ENCODE measurements at places on chromosomes 5 and 9. TPM values are rescaled to one million over a fixed set of nuclear protein-coding genes. Genes with fewer than 3 reads are reported as not detected.

DNA sequence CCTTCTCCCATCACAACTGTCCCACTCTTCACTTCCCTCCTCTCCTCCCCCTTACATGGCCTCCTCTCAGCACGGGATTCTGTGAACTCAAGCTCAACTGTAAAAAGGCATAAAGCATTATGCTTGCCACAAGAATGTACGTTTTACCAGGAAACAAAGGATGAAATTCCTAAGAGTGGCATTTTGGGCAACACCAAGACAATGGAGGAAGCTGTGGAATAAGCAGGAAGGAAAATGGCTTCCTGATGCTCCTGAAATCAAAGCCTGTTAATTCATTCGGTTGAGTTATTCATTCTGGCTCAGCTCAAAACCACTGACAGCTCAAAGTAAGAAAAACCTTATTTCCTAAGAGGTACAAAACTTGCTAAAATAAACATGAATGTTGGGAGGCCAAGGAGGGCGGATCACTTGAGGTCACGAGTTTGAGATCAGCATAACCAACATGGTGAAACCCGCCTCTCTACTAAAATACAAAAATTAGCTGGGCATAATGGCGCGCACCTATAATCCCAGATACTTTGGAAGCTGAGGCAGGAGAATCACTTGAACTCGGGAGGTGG lies 40.8 kb upstream of the DMRT1 start:
- no peak for DNase-seq

GRCh38 chr5:131635684-131636572 lies 899 bp upstream of the RAPGEF6 start:
- DNase-seq, result no peak

DNA sequence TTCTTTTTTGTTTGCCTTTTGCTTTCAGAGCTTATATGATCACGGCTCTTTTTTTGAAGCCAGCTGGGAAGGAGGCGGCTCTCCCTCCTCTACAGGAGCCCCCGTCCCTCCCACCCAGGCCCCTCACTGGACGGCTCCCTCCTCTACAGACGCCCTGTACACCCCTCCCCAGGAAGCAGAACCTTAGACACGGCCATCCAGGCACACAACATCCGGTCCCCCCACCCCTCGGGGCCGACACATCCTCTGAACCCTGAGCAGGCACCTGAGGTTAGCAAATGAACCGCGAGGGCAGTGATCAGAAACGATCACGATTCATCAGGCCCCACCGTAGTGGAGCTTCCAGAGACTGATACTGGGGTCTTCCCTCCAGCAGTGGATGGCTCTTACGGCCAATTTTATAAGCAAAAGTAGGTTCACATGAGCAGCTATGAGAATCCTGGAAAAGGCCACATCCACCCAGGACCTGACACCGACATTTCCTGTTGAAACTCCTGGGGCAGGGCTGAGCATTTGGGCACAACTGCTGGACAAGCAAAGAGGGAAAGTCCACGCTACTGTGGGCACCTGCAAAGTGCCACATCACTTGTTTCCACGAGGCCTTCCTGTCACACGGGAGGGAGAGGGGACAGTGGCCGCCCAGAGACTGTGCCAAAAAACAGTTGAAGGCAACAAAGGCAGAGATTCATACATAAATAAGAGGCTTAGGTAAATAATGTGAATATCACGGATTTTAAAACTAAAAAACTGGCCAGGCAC lies 78.9 kb downstream of the SEMA4D start:
- DNase-seq, result no peak

DNA sequence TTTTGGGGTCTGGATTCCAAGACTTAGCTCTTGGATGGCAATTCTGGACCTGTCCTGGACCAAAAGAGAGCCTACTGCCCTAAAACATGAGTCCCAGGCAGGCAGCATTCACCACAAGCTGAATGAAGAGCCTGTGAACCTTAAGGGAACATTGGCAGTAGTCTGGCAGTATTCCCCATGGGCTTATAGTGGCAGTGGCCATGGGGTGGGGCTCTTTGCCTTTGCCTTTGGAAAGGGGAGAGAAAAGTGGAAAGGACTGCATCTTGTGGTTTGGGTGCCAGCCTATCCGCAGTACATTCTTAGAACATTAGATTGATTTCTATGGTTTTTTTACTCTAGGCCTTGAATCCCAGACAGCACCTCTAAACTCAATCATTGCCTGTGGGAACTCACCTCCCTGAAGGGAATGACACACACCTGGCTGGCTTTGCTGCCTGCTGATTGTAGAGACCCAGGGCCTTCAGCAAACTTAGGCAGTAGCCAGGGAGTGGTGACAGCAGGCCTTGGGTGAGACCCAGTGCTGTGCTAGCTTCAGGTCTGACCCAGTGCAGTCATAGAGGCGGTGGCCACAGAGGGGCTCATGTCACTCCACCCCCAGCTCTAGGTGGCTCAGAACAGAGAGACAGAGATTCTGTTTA lies 216.3 kb downstream of the CETN3 start:
- no peak for DNase-seq

The CFAP157 gene
- total RNA-seq, result not detected

GRCh38 chr5:87361031-87361445 lies 51.7 kb downstream of the CCNH start:
- no peak for DNase-seq

- DNase-seq, result no peak
Observed at GRCh38 chr9:14412775-14413174, 98.8 kb upstream of the NFIB start.

The FAM163B gene
- total RNA-seq, result not detected

- no peak for DNase-seq
Observed at GRCh38 chr9:136484153-136485048, 1.6 kb upstream of the SEC16A start.

The PCDHGA5 gene
- 4.3 TPM for total RNA-seq

GRCh38 chr9:105355781-105356180 lies 92.1 kb upstream of the FSD1L start:
- no peak for DNase-seq

DNA sequence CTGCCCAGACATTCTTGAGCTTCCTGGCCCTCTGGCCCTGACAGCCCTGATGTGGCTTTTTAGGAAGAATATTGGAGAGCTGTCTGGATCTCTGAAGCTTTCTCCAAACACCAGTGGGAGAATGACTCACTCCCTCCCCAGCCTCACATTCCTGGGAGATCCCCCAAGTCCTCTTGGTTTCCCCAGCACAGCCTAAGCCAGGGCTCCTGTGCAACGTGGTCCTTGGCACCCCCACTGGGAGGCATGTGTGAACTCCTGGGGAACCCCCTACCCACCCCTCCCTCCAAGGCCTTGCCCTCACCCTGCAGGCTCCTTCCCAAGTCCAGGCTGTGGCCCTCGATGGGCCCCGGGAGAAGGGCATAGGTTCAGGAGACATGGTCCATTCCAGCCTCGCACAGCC lies 12.7 kb downstream of the GLIPR2 start:
- DNase-seq, result no peak

DNA sequence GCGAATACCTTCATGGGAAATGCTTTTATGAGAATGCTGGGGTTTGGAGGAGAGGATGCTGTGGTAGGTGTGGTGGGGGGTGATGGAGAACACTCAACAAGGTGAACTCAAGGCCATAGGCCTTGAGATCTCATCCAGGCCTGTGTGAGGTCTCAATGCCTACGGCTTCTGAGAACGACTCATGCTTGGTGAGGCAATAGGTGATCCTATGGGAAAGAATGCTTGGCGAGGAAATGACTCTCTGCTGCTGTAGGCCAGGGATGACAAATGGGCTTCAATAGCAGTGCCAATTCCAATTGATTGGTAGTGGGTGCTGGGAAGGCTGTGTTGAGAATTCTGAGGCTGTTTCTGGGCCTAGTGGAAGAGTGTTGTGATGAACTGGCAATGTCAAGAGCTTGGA lies 280.2 kb upstream of the CLINT1 start:
- no peak for DNase-seq

DNA sequence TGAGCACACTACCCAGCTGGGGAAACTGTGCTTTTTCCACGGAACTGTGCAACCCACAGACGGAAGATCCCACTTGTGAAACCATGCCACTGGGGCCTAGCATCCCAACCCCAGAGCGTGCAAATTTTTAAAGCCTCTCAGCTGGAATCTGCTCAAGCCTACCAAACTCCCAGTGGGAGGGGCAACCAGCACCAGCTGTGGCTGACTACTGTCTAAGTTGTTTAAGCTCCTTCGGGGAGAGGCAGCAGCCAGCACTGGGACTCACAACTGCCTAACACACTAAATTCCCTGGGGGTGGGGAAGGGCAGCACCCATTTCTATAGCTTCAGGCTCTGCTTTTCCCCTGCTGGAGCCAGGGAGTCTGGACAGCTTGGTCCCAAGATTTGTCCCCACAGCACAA lies 287.6 kb upstream of the MSX2 start:
- peak; percentile 64 for DNase-seq

DNA sequence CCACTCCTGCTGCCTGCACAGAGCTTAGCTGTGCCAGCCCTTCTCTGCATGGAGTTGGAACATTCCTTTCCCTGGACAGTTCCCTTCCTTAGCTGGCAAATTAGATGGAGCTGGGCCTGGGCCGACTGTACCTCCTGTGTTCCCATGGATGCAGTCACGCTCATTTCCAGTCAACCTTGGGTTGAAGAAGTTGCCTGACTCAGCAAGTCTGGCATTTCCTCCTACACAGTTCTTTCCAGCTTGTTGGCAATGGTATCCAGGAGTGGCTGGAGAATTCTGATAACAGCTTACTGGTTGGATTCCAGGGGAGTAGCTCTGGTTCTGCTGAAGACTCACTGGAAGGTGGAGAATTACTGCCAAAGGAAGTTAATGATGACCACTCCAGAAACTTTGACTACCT lies 9.2 kb upstream of the TAF1L start:
- DNase-seq, result no peak

The IFNB1 gene
- total RNA-seq, result not detected

The NR2F1 gene
- 40.2 TPM for total RNA-seq

DNA sequence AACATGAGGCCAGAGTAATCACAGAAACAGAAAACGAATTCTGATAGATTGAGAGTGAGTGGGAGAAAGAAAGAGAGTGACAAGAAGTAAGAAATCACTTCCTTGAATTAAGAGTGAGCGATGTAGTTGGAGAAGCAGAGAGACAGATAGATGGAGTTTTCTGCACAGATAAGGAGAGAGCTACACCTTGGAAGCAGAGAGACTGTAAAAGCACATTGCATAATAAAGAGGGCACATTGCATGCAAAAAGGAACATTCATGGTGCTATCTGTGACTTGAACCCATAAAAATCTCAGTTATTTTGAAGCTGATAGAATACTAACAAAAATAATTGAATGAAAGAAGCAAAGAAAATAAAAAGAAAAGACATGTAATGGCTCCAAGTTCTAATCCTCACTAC lies 943.8 kb downstream of the NR2F1-AS1 start:
- no peak for DNase-seq

GRCh38 chr5:59158165-59158564 lies 575.3 kb downstream of the RAB3C start:
- DNase-seq, result no peak

DNA sequence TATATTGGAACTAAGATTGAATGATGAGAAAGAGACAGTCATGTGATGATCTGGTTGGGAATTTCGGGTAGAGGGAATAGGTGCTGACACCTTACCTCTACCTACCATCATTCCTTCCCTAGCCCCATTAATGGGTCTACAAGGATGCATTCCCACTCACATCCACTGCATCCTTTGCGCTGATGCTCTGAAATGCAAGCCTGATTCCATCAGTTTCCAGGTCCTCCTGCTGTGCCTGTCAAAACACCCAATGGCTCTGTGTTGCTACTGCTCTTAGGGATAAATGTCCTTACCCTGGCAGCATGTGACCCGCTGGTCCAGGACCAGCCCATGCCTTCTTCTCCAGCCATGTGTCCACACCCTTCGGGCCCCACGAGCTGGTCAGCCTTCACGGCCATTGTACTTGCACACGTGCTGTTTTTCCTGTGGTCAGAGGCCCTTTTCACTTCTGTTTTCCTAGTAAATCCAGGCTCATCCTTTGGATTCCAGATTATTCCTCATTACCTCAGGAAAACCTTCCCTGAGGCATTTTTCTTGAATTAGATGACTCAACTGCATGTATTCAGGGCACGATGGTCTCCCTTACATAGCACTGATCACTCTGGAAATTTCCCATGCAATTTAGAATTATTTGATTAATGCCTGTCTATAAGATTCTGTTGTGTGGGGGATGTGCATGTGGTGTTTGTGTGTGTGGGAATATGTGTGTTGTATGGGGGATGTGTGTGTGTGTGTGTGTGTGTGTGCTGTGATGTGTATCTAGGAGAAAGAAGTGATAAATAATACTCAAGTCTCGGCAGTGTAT lies 185.0 kb downstream of the DIRAS2 start:
- DNase-seq, result peak; percentile 87

DNA sequence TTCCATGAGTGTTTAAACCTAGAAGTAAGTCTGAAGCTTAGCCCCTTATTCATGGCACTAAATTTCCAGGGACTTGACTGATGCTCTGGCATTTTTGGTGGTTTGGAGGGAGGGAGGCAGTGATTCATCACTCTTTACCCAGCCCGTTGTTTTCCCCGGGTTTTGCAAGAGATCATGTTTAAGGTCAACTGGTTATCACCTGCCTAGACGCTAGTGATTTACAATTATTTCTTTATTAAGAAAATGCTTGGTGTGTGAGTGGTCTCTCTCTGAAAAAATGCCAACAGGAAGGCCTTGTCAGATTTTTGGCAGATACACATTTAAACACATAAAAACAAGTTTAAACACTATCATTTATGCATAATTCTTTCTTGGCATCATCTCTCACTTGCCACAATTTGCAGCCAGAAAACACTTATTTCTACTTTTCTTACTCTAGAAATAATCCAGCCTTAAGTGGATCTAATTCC lies 737.9 kb upstream of the ZNF608 start:
- no peak for DNase-seq

- no peak for DNase-seq
Observed at GRCh38 chr9:35226651-35227050, 64.8 kb downstream of the UNC13B start.

The CSNK1A1 gene
- 347 TPM for total RNA-seq

DNA sequence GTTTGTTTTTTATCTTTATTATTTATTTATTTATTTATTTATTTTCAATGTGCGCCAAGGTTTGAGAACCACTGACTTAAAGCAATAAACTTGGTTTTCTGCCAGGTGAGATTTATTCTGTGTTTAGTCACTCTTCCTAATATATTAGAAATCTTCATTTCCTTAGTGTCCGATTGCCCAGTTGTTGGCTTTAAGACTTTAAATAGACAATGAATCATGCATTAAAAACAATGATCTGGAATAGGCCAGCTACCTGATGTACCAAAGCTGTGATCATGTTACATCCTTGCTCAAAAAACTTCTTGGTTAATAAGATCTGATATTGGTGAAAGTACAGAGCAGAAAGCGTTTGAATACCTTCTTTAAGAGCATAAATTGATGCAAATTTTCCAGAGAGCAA lies 52.1 kb upstream of the ERBIN start:
- DNase-seq, result no peak

DNA sequence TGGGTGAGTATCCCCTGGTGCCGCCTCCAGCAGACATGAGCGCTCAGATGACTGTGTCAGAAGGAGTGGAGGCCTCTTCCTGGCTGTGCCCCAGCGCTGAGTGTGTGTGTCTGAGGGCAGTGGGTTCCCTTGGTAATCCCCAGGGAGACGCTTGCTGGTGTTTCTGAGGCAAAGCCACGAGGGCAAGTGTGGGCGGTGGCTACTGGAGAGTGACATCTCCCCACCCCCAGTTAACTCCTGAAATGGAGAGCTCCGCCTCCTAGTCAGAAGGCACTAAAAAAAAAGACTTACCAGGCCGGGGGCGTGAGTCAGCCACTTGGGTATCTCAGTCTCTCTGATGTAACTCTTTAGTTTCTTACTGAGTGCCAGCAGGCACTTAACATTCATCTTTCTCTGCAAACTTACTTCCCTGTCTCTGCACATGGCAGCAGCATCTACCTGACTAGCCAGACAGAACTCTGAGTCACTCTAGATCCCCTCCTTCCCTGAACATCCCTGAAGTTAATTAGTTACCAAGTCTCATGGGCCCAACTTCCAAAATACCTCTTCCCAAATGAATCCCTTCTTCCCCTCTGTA lies 19.3 kb downstream of the ORM2 start:
- peak; percentile 95 for DNase-seq
